ENCODE measurements at places on chromosomes 6 and 20. TPM values are rescaled to one million over a fixed set of nuclear protein-coding genes. Genes with fewer than 3 reads are reported as not detected.

- no peak for DNase-seq
Observed at GRCh38 chr6:110652520-110652919, 162.7 kb downstream of the CDK19 start.

GRCh38 chr20:25271486-25272222, 23.8 kb downstream of the PYGB start:
- no peak for DNase-seq

GRCh38 chr6:160274871-160275510, 16.4 kb upstream of the SLC22A2 start:
- DNase-seq, result no peak

DNA sequence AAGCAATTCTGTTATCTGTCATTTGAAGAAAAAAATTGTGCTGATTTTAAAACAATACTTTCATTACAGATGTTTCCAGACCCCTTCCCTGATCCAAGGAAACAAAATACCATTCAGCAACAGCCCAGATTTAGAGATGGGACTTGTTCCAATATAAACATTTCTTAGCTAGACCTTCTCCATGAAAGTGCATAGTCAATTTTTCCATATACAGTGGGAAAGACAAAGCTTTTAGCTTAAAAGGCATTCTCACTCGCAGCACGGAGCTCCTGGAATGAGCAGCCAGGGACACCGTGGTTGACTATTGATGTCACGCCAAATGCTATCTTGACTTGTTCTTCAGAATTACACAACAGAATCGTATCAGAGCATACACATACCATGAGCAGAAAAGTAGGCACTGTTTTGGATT, 21.5 kb downstream of the LAMA4 start:
- no peak for DNase-seq

DNA sequence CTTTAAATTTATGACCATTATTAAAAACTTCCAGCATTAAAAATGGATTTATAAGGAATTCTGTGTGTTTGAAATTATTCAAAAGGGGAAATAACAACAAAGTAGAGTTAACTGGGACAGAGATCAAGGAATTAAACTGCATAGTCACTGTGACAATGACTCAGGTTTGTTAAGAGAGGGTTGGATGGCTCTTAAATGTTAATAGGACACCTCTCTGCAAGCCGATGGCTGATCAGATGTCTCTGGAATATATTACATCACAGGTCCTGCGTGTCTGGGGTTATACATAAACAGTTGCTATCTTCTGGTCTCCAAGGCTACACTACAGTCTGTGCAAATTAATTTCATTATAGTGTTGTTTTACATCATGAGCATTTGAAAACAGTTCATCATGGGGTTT, 574.3 kb downstream of the COL12A1 start:
- DNase-seq, result no peak

DNA sequence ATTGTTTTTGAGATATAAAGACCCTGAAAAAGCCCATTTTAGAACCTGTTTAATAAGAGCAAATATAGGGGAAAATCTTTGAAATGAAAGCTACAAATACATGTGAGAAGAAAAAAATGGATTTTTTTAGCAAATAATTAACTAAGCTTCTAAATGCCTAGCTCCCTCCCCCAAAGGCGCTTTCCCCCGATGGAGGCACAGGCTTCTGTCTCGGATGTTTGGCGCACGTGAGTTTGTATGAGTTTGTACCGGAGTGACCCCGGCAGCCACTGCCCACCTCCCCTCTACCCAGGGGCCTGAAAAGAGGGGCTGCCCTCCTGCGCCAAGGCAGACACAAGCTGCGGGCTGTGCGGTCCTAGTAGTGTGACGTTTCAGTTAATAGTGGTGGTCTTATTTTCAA, 50.4 kb upstream of the TMEM181 start:
- DNase-seq, result no peak

DNA sequence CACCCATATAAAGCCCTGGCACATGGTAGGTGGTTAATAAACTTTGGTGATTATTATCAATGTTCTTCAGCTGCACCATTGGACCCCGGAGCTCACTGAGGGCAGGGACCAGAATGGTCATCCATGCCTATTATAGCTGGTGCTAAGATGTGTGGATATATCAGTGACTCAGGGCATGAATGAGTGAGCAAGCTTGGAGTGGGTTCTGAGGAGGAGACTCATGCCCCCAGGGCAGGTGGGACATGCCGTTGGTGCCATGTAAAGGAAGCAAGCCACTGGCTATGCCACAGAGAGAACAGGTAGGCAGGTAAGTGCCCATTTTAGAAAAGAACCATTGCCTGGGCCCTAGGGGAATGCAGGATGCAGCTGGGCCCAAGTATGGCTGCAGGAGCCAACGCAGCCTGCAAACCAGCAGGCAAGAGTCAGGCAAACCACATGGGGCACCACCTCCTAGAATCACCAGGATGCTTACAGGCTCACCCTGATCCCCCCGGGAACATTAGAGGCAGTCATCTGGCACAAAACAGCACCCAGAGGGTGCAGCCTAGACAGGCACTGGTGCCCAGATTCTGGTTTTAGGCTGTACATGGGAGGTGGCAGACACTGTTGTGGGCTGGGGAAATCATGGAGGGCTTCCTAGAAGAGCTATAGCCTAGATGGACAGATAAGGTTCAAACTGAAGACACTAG, 23.5 kb downstream of the PLAGL2 start:
- no peak for DNase-seq

- peak; percentile 85 for DNase-seq
Observed at GRCh38 chr6:136647363-136647852, 97.2 kb upstream of the MAP7 start.

DNA sequence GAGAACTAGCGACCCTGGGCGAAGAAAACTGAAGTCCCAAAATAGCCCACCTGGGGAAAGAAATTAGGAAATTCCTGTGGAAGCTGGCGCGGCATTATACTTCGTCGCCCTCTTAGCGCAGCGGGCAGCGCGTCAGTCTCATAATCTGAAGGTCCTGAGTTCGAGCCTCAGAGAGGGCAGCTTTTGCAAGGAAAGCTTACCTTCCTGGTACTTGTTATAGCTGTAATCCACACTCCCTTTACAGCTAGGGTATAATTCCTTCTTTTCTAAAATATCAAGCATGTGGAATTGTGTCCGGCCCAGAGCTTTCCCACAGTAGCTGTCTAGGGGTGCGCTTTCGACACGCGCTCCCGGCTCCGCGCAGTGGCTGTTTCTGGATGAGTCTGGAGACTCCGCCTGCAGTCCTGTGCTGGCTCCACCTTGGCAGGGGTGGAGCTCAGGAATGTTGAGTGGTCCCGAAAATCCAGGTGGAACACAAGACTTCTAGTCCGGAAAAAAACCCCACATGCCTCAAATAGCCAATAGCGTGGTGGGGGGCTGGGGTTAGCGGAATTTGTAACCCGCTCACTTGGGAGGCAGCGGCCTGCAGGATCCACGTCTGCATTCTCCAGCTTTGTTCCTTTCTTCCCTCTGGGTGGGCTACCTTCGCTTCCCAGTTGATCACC, 83.7 kb upstream of the ZNF322 start:
- no peak for DNase-seq

GRCh38 chr6:72466971-72467566, 154.8 kb upstream of the KCNQ5 start:
- DNase-seq, result no peak

- DNase-seq, result no peak
Observed at GRCh38 chr20:43767686-43768474, 41.1 kb upstream of the GTSF1L start.

DNA sequence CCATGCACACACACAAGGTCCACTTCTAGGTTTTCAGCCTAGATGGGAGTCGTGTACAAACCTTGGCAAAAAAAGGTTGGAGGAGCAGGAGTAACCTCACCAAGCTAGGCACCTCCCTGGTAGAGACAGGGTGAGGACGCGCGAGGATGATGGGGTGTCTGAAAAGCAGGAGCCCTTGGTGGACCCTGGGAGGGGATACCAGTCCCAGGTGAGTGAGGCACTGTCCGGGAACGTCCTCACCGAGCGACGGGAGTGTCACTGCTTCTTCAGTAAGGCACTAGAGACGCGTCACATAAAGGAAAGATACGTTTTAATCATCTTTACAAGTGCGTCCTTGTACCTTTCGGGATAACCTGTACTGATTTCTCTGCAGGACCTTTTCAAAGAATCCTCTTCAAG, 29.4 kb upstream of the ZBP1 start:
- DNase-seq, result no peak

GRCh38 chr6:144285798-144286502, 815 bp downstream of the UTRN start:
- peak; percentile 32 for DNase-seq

- DNase-seq, result no peak
Observed at GRCh38 chr6:41712651-41713103, 22.7 kb downstream of the TFEB start.

DNA sequence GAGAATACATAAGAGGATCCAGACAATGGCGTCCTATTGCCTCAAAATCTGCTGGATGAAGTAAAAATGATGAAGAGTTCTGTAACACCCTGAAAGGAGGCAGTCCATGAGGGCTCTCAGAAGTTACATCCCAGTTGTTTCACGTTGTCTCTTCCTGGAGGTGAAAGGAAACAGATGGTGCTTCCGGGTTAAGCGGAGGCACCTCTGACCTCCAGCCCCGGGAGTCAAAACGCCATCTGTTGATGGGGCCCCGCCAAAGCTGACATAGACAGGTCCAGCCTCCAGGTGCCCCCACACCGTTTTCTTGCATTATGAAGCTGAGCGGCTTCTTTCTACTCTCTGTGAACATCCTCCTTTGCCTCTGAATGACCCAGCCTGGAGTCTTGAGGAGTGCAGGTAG, 9.5 kb downstream of the SEMG2 start:
- DNase-seq, result no peak

DNA sequence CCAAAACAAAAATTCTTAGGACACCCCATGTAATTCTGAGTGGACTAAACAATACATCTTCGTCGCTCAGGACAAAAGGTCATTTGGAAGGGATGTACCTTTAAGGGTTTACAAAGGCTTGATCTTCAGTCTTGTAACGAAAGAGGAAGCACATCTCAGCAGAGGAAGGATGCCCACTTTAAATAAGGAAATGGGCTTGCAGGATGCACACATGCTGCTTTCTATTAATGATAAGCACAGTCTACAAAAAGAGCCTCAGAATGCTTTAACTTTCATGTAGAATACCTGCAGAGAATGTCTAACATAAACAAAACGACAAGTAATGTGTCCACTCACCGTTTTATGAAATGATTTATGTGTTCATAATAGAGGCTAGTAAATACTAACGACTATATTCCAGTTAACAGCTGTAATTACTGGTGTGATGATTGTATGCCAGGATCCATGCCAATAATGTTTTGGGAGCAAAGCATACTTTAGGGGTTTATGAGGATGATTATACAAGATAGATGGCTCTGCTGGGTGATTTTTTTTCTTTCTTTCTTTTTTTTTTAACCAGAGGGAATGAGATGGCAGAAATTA, 216.9 kb downstream of the GMDS start:
- DNase-seq, result no peak

- no peak for DNase-seq
Observed at GRCh38 chr6:118705544-118706491, 54.4 kb upstream of the CEP85L start.

DNA sequence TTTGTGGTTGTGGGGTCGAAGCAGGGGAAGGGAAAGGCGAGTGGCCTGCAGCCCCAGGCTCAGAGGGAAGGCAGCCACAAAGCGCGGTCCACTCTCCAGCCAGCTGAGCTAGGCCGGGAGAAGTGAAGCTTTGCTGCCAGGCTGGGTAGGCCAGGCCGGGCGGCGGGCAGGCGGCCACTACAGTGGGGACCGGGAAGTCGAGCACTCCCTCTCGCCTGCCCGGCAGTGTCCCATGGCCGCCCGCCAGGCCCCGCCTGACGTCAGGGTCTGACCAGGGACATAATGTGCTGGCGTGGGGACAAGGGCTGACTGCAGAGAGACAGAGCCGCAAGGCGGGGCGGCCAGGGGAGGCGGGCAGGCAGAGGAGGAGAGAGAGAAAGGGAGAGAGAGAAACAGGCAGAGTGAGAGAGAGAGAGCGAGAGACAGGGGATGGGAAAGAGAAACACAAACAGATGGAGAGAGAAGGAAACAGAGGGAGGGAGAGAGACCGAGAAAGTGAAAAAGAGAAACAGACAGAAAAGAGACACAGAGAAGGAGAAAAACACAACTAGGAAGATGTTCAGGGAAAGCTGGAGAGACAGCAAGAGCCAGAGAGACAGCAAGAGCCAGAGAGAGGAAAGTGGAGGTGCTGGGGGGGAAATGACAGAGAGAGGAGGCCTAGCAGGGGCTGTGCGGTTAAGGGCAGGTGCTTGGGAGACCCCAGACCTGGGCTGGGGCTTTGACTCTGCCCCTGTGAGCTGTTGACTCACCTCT, 94.5 kb upstream of the PTPN1 start:
- no peak for DNase-seq

GRCh38 chr6:44332585-44332984, 9.9 kb upstream of the SPATS1 start:
- DNase-seq, result no peak

- no peak for DNase-seq
Observed at GRCh38 chr6:165649166-165650137, 13.6 kb downstream of the PDE10A start.

GRCh38 chr6:65938000-65938399, 231.0 kb upstream of the EYS start:
- no peak for DNase-seq

DNA sequence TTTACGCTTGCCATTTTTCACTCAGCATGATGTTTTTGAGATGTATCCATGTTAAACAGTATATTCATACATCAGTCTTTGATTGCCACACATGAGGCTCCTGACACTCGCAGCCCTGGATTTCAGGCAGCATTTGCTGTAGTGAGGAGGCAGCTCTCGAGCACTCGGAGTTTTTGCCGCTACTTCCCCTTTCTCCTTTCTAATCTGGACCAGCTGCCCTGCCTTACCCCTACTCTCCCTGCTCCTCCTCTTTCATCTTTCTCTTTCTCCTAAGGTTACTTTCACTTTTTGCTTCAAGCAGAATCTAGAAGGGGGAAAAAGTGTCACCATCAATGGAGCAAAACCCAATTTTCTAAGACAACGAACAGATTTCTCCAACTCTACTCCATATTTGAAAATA, 5.9 kb upstream of the CST3 start:
- no peak for DNase-seq

DNA sequence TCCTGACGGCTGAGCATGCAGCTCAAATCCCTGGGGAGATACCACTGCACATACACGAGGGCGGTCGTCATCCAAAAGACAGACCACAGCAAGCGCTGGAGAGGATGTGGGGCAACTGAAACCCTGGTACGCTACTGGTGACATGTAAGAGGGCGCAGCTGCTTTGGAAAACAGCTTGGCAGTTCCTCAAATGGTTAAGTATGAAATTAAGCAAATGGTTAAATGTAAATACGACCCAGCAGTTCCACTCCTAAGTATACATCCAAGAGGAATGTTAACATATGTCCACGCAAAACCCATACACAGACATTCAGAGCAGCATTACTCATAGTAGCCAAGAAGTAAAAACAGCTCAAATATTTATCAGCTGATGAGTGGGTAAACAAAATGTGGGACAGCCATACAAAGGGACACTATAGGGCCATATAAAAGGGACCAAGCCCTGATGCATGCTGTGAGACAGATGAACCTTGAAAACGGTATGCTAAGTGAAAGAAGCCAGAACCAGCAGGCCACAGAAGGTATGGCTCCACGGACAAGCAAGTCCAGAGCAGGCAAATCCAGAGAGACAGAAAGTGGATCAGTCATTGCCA, 38.5 kb downstream of the RIPOR3 start:
- DNase-seq, result no peak

The INSM1 gene
- total RNA-seq, result not detected

The DPPA5 gene
- not detected for total RNA-seq

The OGFRL1 gene
- 9.6 TPM for total RNA-seq

The RIMS1 gene
- total RNA-seq, result not detected

The RFX6 gene
- not detected for total RNA-seq

The CST2 gene
- total RNA-seq, result not detected

The SLC24A3 gene
- not detected for total RNA-seq

The PLN gene
- not detected for total RNA-seq

The PANK2 gene
- 44.2 TPM for total RNA-seq

The FAM83C gene
- not detected for total RNA-seq

Data from CD8-positive, alpha-beta T cell (primary cell).